ENCODE measurements at places on chromosomes 2 and 18. TPM values are rescaled to one million over a fixed set of nuclear protein-coding genes. Genes with fewer than 3 reads are reported as not detected.

GRCh38 chr18:59416818-59417217 is 57.8 kb upstream of the LMAN1 start:
- peaks cover 2% of the 10 kb centered on the region for H3K4me1 ChIP-seq
- peaks cover 2% of the 10 kb centered on the region for H3K36me3 ChIP-seq
- no peak overlapping the region for H3K27ac ChIP-seq
- no peak overlapping the region for H3K4me3 ChIP-seq

AOX1 gene
- not detected for total RNA-seq

MPV17 gene
- 46.5 TPM for total RNA-seq

DSG4 gene
- not detected for total RNA-seq

GRCh38 chr2:187618813-187619212 is 64.6 kb upstream of the TFPI start:
- H3K27me3 ChIP-seq, result no peaks in the 10 kb centered on the region
- no peak for DNase-seq
- no peaks in the 10 kb centered on the region for H3K4me1 ChIP-seq
- no peaks in the 10 kb centered on the region for H3K36me3 ChIP-seq

DNA sequence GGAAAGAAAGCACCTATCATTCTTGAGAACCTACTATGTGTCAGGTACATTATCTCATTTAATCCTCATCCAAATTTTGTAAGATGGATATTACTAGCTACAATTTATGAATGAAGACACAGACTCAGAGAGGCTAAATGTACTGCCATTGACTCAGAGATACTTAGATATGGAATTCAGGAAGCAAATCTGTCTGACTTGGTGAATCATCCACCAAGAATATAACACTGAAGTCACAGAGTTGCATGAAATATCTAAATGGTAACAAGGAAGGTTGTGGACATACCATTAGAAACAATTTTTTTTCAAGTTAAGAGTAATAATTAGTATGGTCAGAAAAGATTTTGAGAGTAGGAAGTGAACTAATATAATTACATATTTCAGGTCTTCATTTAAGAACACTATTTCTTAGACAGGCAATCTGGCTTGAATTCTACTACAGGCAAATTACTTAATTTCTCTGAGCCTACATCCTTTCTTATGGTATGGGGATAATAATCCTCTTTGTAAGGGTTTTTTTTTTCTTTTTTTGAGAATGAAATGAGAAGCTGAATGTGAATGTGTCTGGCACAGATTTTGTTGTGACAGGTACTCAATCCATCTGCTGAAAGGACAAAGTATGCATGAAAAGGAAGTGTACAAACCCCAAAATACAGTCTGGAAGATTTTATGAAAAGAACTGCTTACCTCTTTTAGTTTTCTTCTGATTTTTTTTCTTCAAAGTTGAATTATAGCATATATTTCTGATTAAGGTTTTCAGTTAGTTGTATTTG is 14.8 kb upstream of the C2orf66 start:
- H3K27ac ChIP-seq, result peak overlapping the region; percentile 14
- no peak for DNase-seq
- peaks cover 2% of the 10 kb centered on the region for H3K36me3 ChIP-seq
- H3K4me1 ChIP-seq, result peaks cover 2% of the 10 kb centered on the region

- H3K4me3 ChIP-seq, result no peak overlapping the region
- no peaks in the 10 kb centered on the region for H3K27me3 ChIP-seq
- H3K4me1 ChIP-seq, result no peaks in the 10 kb centered on the region
- DNase-seq, result no peak
- no peak overlapping the region for H3K27ac ChIP-seq
These were observed 83.7 kb downstream of the XIRP2 start for GRCh38 chr2:166972002-166972401.

ATRAID gene
- 76.8 TPM for total RNA-seq

GRCh38 chr2:240814946-240815760 is 4.9 kb downstream of the KIF1A start:
- H3K4me3 ChIP-seq, result no peak overlapping the region
- H3K27me3 ChIP-seq, result peaks cover 20% of the 10 kb centered on the region
- DNase-seq, result no peak

IL36A gene
- not detected for total RNA-seq

DNA sequence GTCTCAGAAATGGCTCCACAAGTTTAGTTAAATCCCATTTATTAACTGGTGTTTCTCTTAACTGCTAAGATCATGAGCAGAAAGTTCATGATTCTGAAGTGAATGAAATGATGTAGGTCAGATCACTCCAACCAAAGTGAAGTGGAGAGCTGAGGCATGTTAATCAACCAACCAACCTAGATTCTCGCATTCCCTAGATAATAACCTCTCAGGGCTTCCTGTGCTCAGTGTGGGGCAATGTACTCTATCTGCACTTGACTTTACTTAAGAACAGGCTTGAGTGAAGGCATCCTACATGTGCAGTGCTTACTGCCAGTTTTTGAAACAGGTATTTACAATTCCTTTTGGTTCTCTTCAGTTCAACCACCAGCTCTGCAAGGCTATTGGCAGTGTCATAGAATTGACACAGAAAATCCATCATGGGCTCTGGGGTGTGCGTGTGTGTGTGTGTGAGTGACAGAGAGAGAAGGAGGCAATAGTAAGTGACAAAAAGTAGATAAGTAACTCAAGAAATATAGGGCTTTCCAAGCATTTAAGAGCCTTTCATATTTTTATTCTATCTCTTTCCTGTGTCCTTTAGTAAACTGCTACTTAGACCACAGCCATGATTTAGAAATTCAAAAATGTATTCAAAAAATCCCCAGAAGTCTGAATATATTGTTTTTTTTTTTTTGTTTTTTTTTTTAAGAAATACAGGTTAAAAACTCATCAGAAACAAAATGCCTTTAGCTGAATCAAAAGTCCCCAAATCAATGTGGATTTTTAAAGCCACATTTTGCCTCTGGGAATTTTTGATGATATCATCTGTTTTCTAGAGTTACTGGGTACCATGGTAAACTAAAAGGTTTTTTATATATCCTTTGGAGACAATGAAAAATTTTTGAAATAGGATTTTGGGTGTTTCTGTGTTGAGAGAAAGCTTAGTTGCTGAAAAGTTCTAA is 28.6 kb downstream of the DOCK10 start:
- peaks cover 56% of the 10 kb centered on the region for H3K4me1 ChIP-seq
- H3K36me3 ChIP-seq, result peaks cover 2% of the 10 kb centered on the region
- no peak overlapping the region for H3K4me3 ChIP-seq
- DNase-seq, result no peak

GRCh38 chr2:242011991-242012764 is 142.6 kb downstream of the RTP5 start:
- H3K36me3 ChIP-seq, result no peaks in the 10 kb centered on the region
- H3K27ac ChIP-seq, result no peak overlapping the region
- H3K27me3 ChIP-seq, result peaks cover 10% of the 10 kb centered on the region
- DNase-seq, result no peak
- H3K4me3 ChIP-seq, result no peak overlapping the region

SERPINB2 gene
- 0.99 TPM for total RNA-seq

ZNF892 gene
- total RNA-seq, result 2.4 TPM

All from T-helper 17 cell (primary cell).